ENCODE measurements at places on chromosomes 5 and 9. TPM values are rescaled to one million over a fixed set of nuclear protein-coding genes. Genes with fewer than 3 reads are reported as not detected.
A peak's percentile ranks its signal among the peaks of the same experiment; 100 is the strongest.

The GPR151 gene
- polyA plus RNA-seq = not detected

The FXN gene
- polyA plus RNA-seq = 12.3 TPM

The ERAP2 gene
- polyA plus RNA-seq = 6.5 TPM

The PCDHGB7 gene
- 8.1 TPM for polyA plus RNA-seq

- no peaks in the 10 kb centered on the region for H3K4me1 ChIP-seq
- no peak overlapping the region for H3K27ac ChIP-seq
- no peaks in the 10 kb centered on the region for H3K27me3 ChIP-seq
- H3K4me3 ChIP-seq = no peak overlapping the region
These were observed 10.8 kb upstream of the RLN2 start for GRCh38 chr9:5315187-5315923.

GRCh38 chr9:127074561-127075548 lies 47.6 kb downstream of the ANGPTL2 start:
- H3K4me3 ChIP-seq = no peak overlapping the region
- peak overlapping the region; percentile 14 for H3K27ac ChIP-seq
- H3K4me1 ChIP-seq = peaks cover 21% of the 10 kb centered on the region
- no peak for DNase-seq
- H3K36me3 ChIP-seq = no peaks in the 10 kb centered on the region

DNA sequence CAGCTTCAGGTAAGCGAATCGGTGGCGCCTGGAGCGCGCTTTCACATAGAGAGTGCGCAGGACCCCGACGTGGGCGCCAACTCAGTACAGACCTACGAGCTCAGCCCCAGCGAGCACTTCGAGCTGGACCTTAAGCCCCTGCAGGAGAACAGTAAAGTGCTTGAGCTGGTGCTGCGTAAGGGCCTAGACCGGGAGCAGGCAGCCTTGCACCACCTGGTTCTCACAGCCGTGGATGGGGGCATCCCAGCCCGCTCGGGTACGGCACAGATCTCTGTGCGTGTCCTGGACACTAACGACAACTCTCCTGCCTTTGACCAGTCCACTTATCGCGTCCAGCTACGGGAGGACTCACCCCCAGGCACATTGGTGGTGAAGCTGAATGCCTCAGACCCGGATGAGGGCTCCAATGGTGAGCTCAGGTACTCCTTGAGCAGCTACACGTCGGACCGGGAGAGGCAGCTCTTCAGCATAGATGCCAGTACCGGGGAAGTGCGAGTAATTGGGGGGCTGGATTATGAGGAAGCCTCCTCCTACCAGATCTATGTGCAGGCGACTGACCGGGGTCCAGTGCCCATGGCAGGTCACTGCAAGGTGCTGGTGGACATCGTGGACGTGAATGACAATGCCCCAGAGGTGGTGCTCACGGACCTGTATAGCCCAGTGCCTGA lies 1.1 kb downstream of the PCDHAC2 start:
- no peak overlapping the region for H3K27ac ChIP-seq
- no peaks in the 10 kb centered on the region for H3K36me3 ChIP-seq
- peak overlapping the region; percentile 57 for H3K4me3 ChIP-seq
- H3K4me1 ChIP-seq = peaks cover 11% of the 10 kb centered on the region
- DNase-seq = no peak

- H3K4me1 ChIP-seq = no peaks in the 10 kb centered on the region
- DNase-seq = no peak
- H3K27ac ChIP-seq = no peak overlapping the region
- no peaks in the 10 kb centered on the region for H3K27me3 ChIP-seq
These were observed 70.4 kb upstream of the TMED7 start for GRCh38 chr5:115696141-115696650.

The IPO11 gene
- 27.7 TPM for polyA plus RNA-seq

- no peak overlapping the region for H3K27ac ChIP-seq
- H3K27me3 ChIP-seq = no peaks in the 10 kb centered on the region
- no peaks in the 10 kb centered on the region for H3K36me3 ChIP-seq
- H3K4me3 ChIP-seq = no peak overlapping the region
- H3K4me1 ChIP-seq = peaks cover 7% of the 10 kb centered on the region
These were observed 12.3 kb upstream of the MAP3K1 start for GRCh38 chr5:56803025-56803424.

The FAM169A gene
- 0.65 TPM for polyA plus RNA-seq

DNA sequence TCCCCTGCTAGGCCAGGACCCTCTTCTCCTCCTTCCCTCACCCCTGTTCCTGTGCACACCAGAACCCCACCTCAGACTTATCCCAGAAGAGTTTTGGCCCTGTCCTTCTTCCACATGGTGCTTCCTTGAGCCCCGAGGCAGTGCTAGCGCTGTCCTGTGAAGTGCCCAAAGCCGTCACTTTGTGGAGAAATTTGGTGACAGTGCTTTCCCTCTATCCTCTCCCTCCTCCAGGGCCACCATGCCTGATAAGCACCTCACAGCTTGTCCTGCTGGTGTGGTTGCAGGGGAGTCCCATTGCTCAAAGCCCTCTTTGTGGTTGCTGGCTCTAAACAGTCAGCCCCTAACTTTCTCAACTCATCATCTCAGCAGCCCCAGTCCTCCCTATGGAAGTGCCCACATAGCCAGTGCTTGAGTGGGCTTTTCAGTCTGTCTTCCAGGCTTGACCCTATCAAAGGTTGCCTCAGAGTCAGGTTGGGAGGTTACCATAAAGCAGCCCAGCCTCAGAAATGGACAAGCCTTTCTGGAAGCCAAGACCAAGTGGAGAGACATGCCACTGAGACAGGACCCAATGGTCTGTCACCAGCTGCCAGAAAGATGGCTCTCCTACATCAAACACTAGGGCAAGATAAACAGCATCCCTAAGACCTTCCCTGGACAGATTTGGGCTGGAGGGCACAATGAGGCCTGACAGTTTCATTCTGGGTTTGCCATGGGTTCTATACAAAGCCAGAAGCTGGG lies 18.0 kb downstream of the IGIP start:
- no peak for DNase-seq
- peaks cover 44% of the 10 kb centered on the region for H3K27me3 ChIP-seq
- H3K36me3 ChIP-seq = no peaks in the 10 kb centered on the region
- H3K4me1 ChIP-seq = peaks cover 10% of the 10 kb centered on the region

DNA sequence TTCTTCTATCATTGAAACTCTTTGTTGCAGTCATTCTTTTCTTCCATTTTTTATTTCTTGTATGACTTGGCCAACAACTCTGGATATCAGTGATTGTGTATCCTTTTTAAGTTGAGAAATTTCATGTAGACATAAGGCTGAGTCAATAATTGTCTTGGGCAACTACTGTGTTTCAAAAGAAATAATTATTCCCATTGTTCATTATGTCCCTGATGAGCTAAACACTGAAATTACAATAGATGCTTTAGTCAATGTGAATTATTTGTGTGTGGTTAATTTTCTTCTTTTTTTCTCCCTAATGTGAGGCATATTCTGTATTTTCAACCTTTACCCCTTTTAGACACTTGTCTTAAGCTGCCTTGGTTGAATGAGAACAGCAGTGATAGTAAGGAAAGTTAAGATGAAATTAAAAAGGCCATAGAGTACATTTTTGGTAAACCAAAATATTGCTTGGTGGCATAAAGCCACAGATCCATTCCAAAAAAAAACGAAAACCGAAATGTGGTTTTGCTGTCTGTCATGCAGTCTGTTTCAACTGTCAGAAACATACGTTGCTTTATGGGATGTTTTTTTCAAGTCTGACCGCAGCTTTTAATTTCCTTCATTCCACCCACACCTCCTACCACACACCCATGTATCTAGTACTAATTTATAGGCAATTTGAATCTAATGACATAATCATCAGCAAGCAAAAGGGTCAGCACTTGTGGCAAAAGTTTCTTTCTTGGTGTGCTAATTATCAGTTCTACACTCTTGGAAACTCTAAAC lies 21.1 kb downstream of the TLE4 start:
- no peaks in the 10 kb centered on the region for H3K4me1 ChIP-seq
- DNase-seq = no peak
- no peaks in the 10 kb centered on the region for H3K27me3 ChIP-seq
- H3K36me3 ChIP-seq = no peaks in the 10 kb centered on the region

DNA sequence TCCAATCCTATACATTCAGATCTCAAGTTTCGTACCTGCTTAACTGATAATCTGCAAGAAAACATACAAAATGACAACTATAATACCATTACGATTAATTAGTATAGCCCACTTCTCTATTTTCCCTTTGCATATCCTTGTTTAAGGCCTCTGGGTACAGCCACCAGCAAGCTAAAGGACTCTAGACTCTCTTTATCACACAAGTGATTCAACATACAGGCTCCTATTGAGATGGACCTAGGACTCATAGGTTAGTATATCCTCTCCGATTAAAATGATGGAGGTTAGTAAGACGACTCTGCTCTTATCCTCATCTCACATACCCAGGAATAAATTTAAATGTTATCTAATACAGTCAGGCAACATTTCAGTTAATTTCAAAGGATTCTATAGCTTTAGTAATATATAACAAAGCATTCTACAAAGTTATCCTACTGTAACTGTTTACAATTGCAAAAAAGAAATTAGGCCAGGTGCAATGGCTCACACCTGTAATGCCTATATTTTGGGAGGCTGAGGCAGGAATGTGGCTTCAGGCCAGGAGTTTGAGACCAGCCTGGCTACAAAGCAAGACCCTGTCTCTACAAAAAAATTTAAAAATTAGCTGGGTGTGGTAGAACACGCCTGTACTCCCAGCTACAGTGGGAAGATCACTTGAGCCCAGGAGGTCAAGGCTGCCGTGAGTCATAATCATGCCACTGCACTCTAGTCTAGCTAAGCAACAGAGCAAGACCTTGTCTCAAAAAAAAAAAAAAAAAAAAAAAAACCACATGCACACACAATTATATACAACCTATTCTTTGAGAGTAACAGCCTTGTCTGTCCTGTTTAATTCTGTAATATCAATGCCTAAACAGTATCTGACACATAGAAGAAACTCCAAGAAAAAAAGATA lies 15.4 kb downstream of the HAUS6 start:
- peaks cover 25% of the 10 kb centered on the region for H3K36me3 ChIP-seq
- no peak overlapping the region for H3K27ac ChIP-seq
- no peaks in the 10 kb centered on the region for H3K27me3 ChIP-seq
- H3K4me3 ChIP-seq = no peak overlapping the region
- no peak for DNase-seq

The CTSL gene
- 50.4 TPM for polyA plus RNA-seq

- no peak overlapping the region for H3K27ac ChIP-seq
- H3K4me1 ChIP-seq = peaks cover 7% of the 10 kb centered on the region
- peaks cover 6% of the 10 kb centered on the region for H3K27me3 ChIP-seq
- no peaks in the 10 kb centered on the region for H3K36me3 ChIP-seq
These were observed 513.9 kb downstream of the DIRAS2 start for GRCh38 chr9:90128587-90129190.

Measured in muscle of leg (tissue), 16 donors.